ENCODE measurements at places on chromosomes 1 and 21.

DNA sequence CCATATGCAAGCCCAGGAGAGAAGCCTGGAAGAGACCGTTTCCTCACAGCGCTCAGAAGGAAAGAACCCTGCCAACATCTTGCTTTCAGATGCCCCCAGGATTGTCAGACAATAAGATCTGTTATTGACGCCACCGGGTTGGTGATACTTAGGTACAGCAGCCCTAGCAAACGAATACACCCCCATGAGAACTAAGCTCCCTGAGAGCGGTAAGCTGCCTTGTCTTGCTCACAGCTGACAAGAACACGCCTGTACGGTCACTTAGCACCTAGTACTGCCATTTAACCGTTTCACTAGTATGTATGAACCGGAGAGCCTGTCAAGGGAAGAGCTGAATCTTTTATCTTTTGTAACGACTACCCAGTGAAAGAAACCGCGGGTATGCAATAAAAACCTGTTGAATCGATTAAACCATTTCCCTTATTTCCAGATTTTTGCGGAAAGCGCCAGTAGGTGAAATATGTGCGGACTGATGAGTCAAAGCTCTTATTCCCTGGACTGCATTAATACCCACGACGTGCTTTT lies 619 bp upstream of the ZBTB8B start:
- no peak overlapping the region for H3K27ac ChIP-seq
- H3K4me3 ChIP-seq = peak overlapping the region; percentile 86
- H3K27me3 ChIP-seq = peaks cover 49% of the 10 kb centered on the region
- no peak for DNase-seq

- no peak overlapping the region for H3K27ac ChIP-seq
- H3K4me3 ChIP-seq = no peak overlapping the region
- peaks cover 25% of the 10 kb centered on the region for H3K27me3 ChIP-seq
Measured at GRCh38 chr1:114189398-114189797, 35.7 kb upstream of the SYT6 start.

DNA sequence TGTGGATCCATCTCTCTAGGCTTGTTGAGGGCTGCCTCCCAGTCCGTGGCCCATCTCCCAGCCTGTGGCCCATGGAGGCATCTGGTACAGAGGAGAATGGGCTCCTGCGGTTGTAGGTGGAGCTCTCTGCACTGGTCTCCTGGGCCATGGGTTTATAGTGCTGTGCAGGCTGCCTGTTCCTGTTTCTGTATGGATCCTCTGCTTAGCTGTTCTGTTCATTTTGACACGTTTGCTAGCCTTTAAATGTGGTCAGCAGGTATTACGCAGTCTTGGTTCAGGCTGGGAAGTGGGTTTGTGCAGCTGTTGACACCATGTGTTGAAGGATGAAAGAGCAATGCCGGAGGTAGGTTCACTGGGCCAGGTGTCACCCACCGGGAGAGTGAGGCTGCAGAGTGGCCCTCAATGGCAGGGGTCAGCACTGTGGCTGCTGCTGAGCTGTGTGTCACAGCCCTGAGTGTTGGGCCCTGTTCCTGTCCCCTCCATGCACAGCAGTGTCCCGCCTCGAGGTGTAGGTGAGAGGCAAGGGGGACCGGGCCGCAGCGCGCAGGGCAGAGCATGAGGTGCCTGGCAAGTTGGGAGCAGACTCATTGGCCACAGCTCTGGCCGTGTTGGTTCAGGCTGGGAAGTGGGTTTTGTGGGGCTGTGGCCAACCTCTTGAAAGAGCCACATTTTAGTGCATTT lies 39.0 kb downstream of the SNAP47 start:
- H3K36me3 ChIP-seq = peaks cover 10% of the 10 kb centered on the region
- no peaks in the 10 kb centered on the region for H3K4me1 ChIP-seq
- H3K27me3 ChIP-seq = no peaks in the 10 kb centered on the region
- no peak overlapping the region for H3K4me3 ChIP-seq

DNA sequence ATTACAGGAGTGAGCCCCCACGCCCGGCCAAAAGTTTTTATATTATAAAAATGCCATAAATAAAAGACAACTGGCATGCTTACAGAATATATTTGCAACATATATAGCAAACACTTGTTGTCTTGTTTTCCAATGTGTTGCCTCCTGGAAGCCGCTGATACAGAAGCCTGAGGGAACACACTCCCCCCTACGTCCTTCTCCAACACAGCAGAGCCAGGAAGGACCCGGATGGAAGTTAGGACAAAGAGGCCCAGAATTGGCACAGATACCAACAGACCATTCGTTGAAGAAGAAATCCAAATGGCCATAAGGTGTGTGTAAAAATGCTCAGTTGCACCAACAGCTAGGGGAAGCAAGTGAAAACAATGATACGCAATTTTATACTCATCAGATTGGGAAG lies 1.3 kb upstream of the PLA2G5 start:
- H3K4me3 ChIP-seq = no peak overlapping the region
- H3K4me1 ChIP-seq = peaks cover 30% of the 10 kb centered on the region
- DNase-seq = no peak
- no peak overlapping the region for H3K27ac ChIP-seq
- no peaks in the 10 kb centered on the region for H3K27me3 ChIP-seq

DNA sequence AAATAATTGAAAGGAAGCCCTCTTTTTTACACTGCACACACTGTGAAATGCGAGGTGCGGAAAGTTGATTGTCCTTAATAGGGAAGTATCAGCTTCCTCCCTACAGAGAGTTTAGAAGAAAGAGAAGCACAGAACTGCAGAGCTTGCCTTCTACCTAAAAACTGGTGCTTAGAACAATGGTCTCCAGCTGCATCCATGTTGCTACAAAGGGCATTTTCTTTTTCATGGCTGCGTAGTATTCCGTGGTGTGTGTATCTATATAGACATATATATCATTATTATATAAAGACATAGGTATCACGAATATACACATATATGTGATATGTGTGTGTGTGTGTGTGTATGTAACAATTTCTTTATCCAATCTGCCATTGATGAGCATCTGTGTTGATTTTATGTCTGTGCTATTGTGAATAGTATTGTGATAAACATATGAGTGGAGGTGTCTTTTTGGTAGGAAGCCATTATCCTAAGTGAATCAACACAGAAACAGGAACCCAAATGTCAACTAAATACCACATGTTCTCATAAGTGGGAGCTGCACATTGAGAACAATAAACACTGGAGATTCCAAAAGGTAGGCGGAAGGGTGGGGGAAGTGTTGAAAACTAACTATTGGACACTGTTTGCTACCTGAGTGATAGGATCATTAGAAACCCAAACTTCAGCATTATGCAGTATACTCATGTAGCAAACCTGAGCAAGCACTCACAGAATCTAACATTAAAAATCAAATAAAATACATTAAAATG lies 290.0 kb upstream of the RUNX1 start:
- no peak for DNase-seq
- H3K27ac ChIP-seq = no peak overlapping the region
- peaks cover 12% of the 10 kb centered on the region for H3K4me1 ChIP-seq
- H3K4me3 ChIP-seq = no peak overlapping the region

GRCh38 chr1:172071746-172072145 lies 230.4 kb downstream of the DNM3 start:
- no peak overlapping the region for H3K27ac ChIP-seq
- H3K36me3 ChIP-seq = no peaks in the 10 kb centered on the region
- DNase-seq = no peak

GRCh38 chr21:29359718-29360117 lies 61.0 kb downstream of the BACH1 start:
- no peaks in the 10 kb centered on the region for H3K27me3 ChIP-seq
- H3K4me3 ChIP-seq = no peak overlapping the region
- DNase-seq = no peak
- H3K4me1 ChIP-seq = peaks cover 10% of the 10 kb centered on the region
- H3K36me3 ChIP-seq = peaks cover 15% of the 10 kb centered on the region
- no peak overlapping the region for H3K27ac ChIP-seq

- no peak for DNase-seq
- no peaks in the 10 kb centered on the region for H3K36me3 ChIP-seq
- no peaks in the 10 kb centered on the region for H3K4me1 ChIP-seq
Measured at GRCh38 chr1:219476116-219476515, 136.8 kb downstream of the ZC3H11B start.

DNA sequence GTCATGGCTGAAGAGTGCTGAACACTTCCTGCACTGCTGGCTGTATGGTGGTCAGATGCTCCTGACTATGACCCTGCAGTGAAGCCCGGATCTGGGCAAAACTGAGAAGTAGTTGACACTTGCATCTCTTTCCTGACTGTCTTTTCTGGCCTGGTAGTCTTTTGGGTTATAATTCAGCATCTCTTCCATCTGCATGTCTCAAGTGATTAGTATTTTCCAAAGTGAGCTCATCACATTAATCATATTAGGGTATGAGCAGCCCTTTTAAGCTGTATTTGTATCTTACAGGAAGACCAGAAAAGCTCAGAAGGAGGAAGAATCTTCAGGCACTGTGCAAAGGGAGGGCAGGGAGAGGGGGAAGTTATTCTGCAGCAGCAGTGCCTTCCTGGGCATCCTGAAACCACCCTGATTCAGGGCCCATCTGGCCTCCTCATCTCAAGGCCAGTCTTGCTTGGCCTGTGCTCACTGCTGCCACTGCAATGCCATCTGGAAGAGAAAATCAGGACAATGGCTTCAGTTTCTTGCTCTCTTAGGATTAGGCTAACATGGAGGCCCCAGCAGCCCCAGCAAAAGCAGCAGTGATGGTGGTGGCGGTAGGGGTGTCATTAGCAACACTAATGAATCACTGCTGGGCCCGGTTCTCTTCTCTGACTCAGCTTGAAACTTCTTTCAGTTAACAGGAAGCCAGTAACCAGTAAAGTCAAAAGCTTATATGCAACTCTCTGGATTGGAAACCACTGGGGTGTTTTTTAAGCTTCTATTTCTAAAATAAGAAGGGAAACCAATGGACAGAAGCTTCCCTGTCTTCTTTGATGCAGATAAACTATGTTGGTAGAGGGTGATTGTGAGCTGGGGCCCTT lies 63.3 kb upstream of the WDR26 start:
- H3K36me3 ChIP-seq = peaks cover 18% of the 10 kb centered on the region
- no peak overlapping the region for H3K4me3 ChIP-seq
- no peaks in the 10 kb centered on the region for H3K27me3 ChIP-seq
- DNase-seq = no peak

- H3K4me1 ChIP-seq = peaks cover 18% of the 10 kb centered on the region
- H3K27me3 ChIP-seq = no peaks in the 10 kb centered on the region
- H3K27ac ChIP-seq = no peak overlapping the region
- no peaks in the 10 kb centered on the region for H3K36me3 ChIP-seq
- DNase-seq = no peak
Measured at GRCh38 chr1:211742272-211742671, 66.9 kb upstream of the NEK2 start.

- H3K4me1 ChIP-seq = peaks cover 16% of the 10 kb centered on the region
- H3K4me3 ChIP-seq = no peak overlapping the region
- peaks cover 22% of the 10 kb centered on the region for H3K36me3 ChIP-seq
- H3K27ac ChIP-seq = no peak overlapping the region
Measured at GRCh38 chr21:37087188-37087587, 14.1 kb downstream of the TTC3 start.

GRCh38 chr1:162283657-162284056 lies 93.0 kb downstream of the SPATA46 start:
- DNase-seq = no peak
- H3K36me3 ChIP-seq = no peaks in the 10 kb centered on the region
- H3K4me3 ChIP-seq = no peak overlapping the region
- no peak overlapping the region for H3K27ac ChIP-seq

DNA sequence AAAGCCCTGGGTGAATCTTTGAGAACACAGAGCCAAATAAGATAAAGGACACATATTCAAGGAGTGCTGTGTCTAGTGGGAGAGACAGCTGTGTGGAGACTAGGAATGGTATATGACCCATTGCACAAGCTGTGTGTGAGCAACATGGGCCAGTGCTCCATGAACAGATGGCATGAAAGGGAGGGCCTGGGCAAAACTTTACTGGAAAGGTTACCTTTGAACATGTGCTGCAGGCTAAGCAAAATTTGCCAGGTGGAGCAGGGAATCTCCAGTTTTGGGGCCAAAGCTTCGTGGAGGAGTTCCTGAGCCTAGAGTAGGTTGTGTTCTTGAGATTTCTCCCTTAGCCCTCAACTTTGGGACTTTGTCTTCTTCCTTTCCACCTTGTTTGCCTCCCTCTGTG lies 446.1 kb upstream of the PROX1 start:
- H3K36me3 ChIP-seq = no peaks in the 10 kb centered on the region
- no peak overlapping the region for H3K27ac ChIP-seq

DNA sequence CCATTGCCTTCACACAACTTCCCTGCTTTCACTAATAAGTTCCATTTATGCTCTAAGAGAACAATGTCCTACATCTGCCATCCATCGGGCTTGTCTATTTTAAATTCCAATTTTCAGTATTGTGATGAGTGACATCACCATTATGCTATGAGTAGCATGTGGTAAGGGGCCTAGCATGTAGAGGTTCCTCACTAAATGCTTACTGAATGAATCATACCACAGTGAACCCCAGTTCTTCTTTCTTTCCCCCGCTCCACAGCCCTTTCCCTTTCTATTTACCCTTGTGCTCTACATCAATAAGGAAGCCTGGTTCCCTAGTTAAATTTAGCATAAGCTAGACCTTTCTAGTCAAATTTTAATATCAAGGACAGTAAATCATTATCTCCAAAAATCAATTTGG lies 195.0 kb upstream of the RGS18 start:
- no peak overlapping the region for H3K27ac ChIP-seq
- H3K4me3 ChIP-seq = no peak overlapping the region
- H3K27me3 ChIP-seq = no peaks in the 10 kb centered on the region
- no peak for DNase-seq
- no peaks in the 10 kb centered on the region for H3K4me1 ChIP-seq
- H3K36me3 ChIP-seq = no peaks in the 10 kb centered on the region

GRCh38 chr1:226675715-226676357 lies 63.2 kb downstream of the ITPKB start:
- H3K4me1 ChIP-seq = peaks cover 97% of the 10 kb centered on the region
- peaks cover 16% of the 10 kb centered on the region for H3K36me3 ChIP-seq
- H3K27me3 ChIP-seq = no peaks in the 10 kb centered on the region
- H3K4me3 ChIP-seq = peak overlapping the region; percentile 96
- peak overlapping the region; percentile 100 for H3K27ac ChIP-seq

DNA sequence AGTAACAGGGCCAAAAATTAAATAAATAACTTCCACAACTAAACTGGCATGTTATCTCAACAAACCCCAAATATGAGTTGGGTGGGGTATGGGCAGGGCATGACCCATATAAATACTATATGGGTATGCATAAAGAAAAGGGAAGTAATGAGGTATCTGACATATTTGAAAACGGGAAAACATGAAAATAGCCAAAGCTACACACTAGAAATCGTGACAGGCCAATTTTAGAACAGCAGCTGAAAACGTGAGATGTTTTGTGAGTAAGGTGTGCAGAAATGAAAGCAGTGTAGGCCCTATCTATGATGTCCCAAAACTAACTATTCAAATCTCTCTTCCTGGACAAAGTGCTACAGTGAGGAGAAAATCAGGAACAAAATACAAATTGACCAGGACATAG lies 537.9 kb upstream of the NR5A2 start:
- H3K36me3 ChIP-seq = peaks cover 6% of the 10 kb centered on the region
- H3K27me3 ChIP-seq = no peaks in the 10 kb centered on the region
- DNase-seq = no peak
- peak overlapping the region; percentile 77 for H3K4me3 ChIP-seq

DNA sequence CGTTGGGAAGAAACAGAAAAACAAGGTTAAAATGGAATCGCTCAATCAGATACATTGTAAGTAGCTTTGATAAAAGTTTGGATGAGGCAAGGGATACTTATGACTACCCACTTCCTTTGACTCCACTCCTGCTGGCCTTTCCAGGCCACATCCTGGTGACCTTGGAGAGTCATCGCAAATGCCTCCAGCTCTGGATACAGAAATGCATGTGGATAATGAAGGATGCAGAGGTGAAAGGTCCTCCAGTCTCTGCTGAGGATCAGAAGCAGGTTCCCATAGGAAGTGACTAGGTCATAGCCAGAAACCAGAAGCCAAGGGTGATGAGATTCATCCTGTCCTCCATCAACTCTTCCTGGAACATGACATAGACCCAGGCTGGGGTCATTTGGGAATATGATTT lies 6.2 kb upstream of the CAMK1G start:
- DNase-seq = no peak
- H3K4me1 ChIP-seq = no peaks in the 10 kb centered on the region
- H3K27ac ChIP-seq = no peak overlapping the region
- no peak overlapping the region for H3K4me3 ChIP-seq
- H3K36me3 ChIP-seq = no peaks in the 10 kb centered on the region
- H3K27me3 ChIP-seq = peaks cover 20% of the 10 kb centered on the region

Data from naive B cell (primary cell).